Fibroblast of the aortic adventitia (primary cell): ENCODE measurements at places on chromosomes 2 and 18.

- DNase-seq = no peak
Observed at GRCh38 chr18:35268821-35269220, 21.2 kb downstream of the ZSCAN30 start.

GRCh38 chr2:164302786-164303185 is 318.5 kb downstream of the GRB14 start:
- no peak for DNase-seq

- no peak for DNase-seq
Observed at GRCh38 chr2:163768881-163769695, 33.3 kb upstream of the FIGN start.

DNA sequence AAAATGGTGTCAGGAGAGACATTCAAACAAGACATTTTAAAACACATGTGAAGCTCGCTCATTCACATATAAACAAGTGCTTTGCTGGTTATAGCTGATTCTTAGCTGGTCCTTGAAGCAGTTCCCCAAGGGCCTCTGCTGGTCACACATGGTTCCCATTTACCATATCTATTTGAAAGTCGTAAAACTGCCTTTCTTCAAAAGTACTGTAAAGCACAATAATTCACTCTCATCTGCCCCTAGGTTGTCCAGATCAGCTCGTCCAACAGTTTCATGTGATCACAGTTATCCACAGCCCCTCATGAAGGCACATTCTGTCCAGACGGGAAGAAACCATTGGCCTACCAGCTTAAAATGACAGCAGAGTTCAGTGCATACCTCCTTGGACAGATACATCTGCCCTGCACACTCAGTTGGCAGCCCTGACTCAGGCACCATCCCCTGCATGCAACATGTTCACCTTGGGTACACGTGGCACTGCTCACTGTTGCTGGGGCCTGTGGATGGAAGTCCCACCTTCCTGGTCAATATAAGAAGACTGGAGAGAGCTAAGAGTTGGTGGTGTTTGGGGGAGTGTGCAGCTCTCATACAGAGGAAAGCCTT is 108.0 kb upstream of the HAAO start:
- no peak for DNase-seq

- DNase-seq = no peak
Observed at GRCh38 chr2:49404108-49404507, 249.8 kb upstream of the FSHR start.

DNA sequence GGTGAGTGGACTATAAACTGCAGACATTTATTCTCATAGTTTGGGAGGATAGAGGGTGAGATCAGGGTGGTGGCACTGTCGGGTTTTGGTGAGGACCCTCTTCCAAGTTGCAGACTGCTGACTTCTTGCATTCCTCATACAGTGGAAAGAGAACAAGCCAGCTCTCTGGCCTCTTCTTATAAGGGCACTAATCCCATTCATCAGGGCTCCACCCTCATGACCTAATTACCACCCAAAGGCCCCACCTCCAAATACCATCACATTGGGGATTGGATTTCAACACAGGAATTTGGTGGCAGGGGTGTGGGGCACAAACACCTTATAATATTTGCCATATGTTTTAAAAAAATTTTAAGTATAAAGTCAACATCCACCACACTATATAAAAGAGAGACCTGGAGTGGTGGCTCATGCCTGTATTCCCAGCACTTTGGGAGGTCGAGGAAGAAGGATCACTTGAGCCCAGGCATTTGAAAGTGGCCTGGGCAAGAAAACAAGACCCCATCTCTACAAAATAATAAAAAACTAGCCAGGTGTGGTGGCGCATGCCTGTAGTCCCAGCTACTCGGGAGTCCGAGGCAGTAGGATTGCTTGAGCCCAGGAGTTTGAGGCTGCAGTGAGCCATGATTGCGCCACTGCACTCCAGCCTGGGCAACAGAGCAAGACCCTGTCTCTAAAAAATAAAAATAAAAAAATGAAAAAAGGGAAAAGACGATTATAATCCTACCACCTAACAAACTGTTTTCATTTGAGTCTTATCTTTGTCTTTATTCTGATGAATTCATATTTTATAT is 44.0 kb downstream of the TCF7L1 start:
- no peak for DNase-seq

GRCh38 chr2:197278799-197279763 is 31.5 kb downstream of the ANKRD44 start:
- no peak for DNase-seq

DNA sequence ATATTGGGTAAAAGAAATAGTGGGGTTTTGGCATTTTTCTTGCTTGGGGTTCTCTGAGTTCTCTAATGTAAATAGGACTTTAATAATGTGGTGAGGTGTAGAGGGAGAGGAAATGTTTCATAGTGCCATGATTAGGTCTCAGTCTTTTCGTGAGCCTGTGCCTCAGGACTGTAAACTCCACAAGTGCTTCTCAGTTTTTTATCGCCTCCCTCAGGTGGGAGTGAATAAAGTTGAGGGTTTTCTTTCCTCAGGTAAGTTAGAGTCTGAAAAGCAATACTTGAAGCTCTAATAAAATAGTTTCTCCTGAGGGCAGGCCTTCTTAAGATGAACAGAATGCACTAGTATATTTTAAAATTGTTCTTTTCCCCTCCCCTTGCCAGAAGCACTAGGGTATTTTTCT is 243.1 kb upstream of the SETBP1 start:
- no peak for DNase-seq

- no peak for DNase-seq
Observed at GRCh38 chr18:28691496-28691840, 514.5 kb upstream of the CDH2 start.

GRCh38 chr2:7454592-7454991 is 537.4 kb downstream of the RNF144A start:
- no peak for DNase-seq

GRCh38 chr2:101710036-101710435 is 12.5 kb downstream of the MAP4K4 start:
- DNase-seq = no peak

DNA sequence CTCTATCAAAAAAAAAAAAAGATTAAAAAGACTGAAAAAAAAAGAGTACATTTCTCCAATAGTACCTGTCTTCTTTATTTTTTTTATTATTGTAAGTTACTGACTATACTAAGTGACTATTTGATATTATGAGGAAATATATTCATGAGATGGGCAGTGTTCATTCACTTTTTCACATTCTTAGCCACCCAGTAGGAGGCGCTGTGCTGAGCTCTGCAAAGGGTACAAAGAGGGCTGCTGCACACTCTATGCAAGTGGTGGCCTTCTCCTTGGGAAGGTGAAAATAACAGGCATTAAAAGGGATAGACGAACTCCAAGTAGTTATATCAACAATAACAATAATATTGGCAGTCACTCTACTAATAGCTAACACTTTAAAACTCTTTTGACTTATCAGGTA is 1034.9 kb upstream of the FANCL start:
- DNase-seq = no peak

DNA sequence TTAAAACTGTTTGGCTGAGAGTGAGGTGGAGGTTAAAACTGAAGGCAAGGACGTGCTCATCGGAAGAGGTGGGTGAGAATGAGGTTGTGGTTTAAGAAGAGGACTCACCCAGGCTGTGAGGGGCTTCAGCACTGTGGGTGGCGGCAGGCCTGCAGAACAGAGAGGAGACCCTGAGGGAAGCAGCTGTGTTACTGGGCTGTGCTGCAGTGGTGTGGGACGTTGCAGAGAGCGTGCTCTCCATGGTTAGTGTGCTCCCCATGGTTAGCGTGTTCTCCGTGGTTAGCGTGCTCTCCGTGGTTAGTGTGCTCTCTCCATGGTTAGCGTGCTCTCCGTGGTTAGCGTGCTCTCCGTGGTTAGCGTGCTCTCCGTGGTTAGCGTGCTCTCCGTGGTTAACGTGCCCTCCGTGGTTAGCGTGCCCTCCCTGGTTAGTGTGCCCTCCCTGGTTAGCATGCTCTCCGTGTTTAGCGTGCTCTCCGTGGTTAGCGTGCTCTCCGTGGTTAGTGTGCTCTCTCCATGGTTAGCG is 68.5 kb upstream of the NFATC1 start:
- no peak for DNase-seq

DNA sequence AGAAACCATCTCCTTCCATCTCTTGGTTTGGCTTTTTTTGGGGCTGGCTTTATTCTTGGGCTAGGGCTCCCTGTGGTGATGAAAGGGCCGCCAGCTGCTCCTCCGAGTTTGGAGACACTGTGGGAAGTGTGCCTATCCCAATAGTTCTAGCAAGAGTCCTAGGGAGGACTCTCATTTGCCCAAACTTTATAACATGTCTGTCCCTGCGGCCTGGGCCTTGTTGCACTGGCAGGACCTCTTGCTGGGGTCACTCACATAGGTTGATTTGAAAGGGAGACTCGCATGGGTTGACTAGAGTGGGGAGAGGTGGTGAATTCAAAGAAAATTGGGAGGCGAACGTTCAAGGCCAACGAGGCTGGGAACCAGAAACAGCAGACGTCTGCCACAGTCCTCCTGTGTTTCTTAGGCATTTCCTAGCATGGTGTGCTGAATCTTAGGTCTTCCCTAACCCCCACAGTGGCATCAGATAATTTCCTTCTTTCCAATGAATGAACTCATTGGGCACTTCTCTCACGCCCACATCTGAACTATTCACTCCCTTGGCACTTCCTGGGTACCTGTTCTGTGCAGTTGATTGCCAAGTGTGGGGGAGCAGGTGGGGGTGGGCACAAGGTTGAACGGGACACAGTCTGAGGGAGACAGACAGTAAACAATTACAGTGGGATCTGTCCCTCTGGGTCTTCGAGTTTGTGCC is 26.8 kb downstream of the NIFK start:
- DNase-seq = no peak

GRCh38 chr2:237012577-237013267 is 73.0 kb upstream of the COPS8 start:
- DNase-seq = peak; percentile 98

GRCh38 chr2:188314314-188315054 is 22.8 kb downstream of the GULP1 start:
- DNase-seq = no peak

GRCh38 chr18:5122272-5122671 is 74.8 kb downstream of the AKAIN1 start:
- DNase-seq = no peak

- peak; percentile 58 for DNase-seq
Observed at GRCh38 chr2:236748385-236748784, 178.8 kb downstream of the ACKR3 start.

GRCh38 chr2:65477590-65477989 is 45.2 kb upstream of the SPRED2 start:
- peak; percentile 15 for DNase-seq

GRCh38 chr2:135776367-135776766 is 34.7 kb downstream of the UBXN4 start:
- no peak for DNase-seq

- no peak for DNase-seq
Observed at GRCh38 chr18:52422985-52423601, 83.1 kb downstream of the DCC start.

DNA sequence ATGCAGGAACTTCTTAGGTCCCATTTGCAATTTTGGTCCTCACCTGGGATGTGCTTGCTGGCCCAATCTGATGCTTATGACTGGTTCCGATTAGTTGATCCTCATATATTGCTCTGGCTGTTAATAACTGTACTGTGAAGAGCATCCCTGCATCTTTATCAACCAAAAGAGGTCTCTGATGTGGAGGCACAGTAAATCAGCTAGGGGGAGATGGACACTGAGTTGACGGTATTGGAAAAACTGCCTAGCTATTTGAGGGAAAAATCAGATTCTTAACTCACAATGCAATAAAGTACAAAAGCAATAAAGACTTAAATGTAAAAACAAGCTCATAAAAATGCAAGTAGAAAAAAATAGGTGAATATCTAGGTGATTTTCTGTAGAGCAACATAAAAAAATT is 188.0 kb upstream of the TCF4 start:
- no peak for DNase-seq

GRCh38 chr2:99831772-99832171 is 310.6 kb downstream of the AFF3 start:
- DNase-seq = no peak

- DNase-seq = peak; percentile 14
Observed at GRCh38 chr2:157420771-157421323, 23.0 kb downstream of the CYTIP start.

- peak; percentile 86 for DNase-seq
Observed at GRCh38 chr18:9971313-9971920, 57.6 kb downstream of the VAPA start.

DNA sequence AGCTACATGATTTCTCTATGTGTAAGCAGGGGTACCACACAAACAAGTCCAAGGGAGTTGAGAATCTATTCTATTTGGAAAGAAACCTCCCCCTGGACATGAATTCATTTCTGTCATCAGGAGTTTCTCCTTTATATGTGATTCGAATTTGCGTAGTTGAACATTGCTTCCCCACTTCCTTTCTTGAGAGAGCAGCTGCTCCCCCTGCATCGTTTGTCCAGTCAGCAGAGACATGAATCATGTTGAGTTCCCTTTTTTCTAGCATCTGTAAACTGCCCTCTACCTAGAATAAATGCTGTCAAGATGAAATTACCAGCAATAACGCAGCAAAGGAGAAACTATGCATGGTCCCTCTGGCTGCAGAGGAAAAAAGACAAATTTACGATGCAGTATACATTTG is 73.8 kb downstream of the KIF5C start:
- no peak for DNase-seq

DNA sequence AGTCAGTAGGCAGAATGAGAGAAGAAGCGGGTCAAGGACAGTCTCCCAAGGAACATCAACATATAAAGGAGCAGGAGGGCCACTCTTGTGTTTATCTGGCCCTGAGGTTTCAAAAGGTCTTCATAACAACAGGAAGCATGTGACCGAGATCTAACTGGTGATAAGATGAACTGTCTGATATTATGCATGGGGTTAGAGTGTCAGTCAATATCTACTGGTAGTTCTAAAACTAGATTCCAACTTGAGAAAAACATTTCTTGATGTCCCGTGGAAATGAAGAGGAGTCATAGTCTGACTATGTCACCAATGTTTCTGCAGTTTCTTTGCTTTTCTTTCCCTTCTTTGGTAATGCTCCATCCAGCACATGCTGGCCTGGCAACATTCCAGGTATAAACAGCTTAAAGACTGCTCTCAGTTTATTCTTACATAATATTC is 77.5 kb upstream of the ITPRID2 start:
- DNase-seq = peak; percentile 40

DNA sequence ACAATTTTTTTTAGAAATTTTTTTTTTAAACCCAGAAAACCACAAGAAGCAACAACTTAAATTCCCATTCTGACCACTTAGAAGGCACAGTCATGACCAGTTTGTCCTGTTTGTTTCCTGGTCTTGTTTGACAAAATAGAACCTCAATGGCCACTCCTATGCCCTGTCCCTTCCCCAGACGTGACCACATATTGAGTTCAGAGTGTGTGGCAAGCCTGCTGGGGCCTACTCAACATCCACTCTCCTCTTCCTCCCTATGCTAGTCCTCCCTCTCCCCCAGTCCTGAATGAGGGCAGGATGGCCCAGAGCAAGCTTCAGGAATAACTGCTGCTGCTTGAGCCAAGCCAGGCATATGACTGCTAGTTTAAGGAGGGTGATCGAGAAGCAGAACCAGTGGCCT is 89.6 kb downstream of the PRELID3A start:
- no peak for DNase-seq

DNA sequence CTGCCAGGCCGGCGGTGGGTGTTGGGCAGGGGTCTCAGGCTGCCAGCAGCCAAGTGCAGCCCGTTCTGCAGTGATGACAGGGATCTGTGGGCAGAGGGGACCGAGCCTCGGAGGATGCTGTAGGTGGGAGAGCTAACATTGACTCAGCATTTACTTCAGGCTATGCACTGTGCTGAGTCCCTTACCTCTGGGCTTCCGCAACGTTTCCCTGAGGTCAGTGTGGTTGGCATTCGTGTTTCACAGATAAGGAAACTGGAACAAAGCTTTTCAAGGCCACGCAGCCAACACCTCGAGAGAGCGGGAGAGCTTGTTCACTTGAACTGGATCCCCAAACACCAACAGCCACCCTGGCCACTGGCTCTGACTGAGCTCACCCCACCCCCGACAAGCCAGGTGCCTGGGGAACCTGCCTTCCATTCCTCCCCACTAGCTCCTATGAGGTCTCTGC is 839 bp upstream of the GPR148 start:
- DNase-seq = peak; percentile 4
